ENCODE measurements at places on chromosomes 2 and 18. TPM values are rescaled to one million over a fixed set of nuclear protein-coding genes. Genes with fewer than 3 reads are reported as not detected.
A peak's percentile ranks its signal among the peaks of the same experiment; 100 is the strongest.

The CYS1 gene
- total RNA-seq = not detected

The LINC00305 gene
- not detected for total RNA-seq

The SERPINB7 gene
- total RNA-seq = not detected

GRCh38 chr2:166074011-166074410 is 53.8 kb downstream of the SCN1A start:
- no peak for DNase-seq

GRCh38 chr2:75608684-75609333 is 37.8 kb upstream of the MRPL19 start:
- DNase-seq = peak; percentile 67

- peak; percentile 86 for DNase-seq
These were observed 305.6 kb upstream of the CXCR4 start for GRCh38 chr2:136423516-136423996.

GRCh38 chr2:190840569-190841172 is 40.0 kb upstream of the GLS start:
- DNase-seq = no peak

The SPEG gene
- total RNA-seq = 2.8 TPM

The SP140 gene
- total RNA-seq = 77.7 TPM

DNA sequence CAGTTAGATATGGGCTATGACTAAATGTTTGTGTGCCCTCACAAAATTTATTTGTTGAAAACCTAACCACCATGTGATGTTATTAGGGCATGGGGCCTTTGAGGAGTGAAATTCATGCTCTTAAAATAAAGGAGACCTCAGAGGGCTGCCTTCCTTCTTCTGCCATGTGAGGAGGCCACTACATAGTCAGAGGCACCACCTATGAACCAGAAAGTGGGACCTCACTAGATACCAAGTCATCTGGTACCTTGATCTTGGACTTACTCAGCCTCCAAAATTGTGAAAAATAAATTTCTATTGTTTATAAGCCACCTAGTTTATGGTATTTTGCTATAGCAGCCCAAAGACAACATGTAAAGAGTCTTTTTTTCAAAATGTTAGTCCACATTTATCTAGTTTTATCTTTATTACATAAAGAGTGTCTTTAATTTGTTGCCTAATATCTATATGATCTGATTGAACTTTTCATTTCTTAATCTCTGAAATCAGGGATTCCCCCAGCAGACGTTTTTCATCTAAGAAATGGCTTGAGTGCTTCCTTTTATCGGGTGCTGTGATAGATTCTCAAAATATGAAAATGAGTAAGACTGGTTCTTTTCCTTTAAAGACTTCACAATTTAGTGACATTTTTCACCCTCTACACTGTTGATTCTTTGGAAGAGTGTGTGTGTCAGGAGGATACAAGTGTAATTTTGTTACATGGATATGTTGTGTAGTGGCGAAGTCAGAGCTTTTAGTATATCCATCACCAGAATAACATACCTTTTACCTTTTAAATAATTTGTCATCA is 34.2 kb downstream of the PMS1 start:
- no peak for DNase-seq

DNA sequence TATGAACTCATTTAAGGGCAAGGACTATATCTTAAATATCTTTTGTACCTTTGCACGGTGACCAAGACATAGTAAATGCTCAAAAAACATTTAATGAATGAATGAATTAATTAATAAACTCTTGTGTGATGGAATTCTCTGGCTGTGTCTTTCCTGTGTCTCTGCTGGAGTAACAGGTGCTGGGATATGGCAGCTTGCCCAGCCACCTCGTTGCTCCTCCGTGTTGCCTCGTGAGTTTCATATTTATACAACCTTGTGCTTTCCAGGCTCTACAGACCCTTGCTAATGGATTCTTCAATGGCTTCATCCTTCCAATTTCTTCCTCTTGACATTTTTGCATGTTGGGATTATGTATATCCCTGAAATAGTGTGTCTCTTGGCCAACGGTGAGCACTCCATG is 30.4 kb downstream of the CTAGE1 start:
- no peak for DNase-seq

DNA sequence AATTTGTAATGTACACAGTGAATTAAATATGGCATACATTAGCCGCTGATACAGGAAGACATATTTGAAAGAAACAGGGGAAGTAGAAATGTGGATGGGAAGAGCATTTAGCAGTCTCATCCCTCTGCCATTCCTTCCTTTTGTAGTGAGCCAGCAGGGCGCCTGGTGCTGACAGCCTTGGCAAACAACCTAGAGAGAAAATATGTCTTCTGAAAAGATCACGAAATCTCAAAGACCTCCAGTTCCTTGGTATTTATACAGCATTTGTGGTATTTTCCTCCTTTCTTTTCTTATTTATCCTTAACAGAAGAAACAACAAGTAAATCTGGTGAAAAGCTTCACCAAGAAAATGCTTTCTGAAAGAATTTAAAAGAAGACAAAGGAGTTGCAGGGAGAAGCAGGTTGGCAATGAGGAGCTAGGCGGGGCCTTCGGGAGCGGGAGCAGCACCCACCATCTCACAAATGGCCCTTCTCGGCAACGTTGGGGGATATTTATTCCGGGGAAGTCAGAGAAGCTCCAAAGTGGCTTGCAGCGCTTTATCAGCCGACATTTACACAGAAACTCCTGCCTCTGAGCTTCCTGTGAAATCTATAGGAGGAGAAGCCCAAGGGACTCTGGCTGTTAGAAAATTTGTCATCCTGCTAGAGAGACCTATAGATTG is 406.1 kb upstream of the NRP2 start:
- DNase-seq = no peak

DNA sequence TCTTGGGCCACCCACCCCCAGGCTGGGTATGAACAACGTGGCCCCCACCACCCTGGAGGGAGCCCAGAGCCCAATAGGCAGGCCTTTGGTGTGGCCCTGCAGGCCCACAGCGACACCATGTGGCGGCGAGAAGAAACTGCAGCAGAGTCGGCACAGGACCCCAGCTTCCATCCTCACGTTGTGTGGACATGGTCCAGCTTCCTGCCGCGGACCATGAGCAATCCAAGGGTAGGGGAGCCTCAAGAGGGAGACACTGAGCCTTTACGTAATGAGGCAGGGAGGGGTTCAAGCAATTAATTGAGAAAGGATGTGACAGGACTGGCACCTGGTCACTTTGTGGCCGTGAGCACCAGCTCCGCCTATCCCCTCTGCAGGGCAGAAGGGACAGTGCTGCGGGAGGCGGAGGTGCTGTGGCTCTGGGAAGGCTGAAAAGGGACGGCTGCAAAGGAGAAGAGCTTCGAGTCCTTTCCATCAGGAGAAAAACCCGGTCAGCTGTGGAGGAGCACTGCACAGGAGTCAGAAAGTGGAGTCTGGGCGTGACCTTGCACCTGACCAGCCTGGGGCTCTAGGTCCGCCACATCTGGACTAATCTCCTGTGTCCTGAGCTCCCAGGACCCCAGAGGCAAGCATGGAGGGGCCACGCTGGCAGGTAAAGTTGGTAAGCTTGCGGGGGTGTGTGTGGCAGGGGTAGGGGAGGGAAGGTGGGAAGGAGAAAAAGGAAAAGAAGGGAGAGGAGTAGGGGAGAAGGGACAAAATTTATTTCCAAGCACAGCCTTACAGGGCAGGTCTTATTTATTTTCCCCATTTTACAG is 44.9 kb downstream of the TMEM37 start:
- DNase-seq = no peak

- no peak for DNase-seq
These were observed 54.8 kb upstream of the ASB18 start for GRCh38 chr2:236319036-236319435.

The KCNIP3 gene
- total RNA-seq = not detected

All from activated naive CD4-positive, alpha-beta T cell treated with anti-CD3 and anti-CD28 coated beads, Interleukin-2, amount 50 U/mL, for 72 hours (primary cell).